GM12892 (cell line): ENCODE measurements at places on chromosomes 12 and 14.

GRCh38 chr12:32053881-32054624 lies 52.6 kb upstream of the BICD1 start:
- no peak for DNase-seq

- DNase-seq, result no peak
Observed at GRCh38 chr12:9991876-9992275, 7.0 kb downstream of the CLEC1B start.

- no peak for DNase-seq
Observed at GRCh38 chr12:67764946-67765619, 116.5 kb downstream of the DYRK2 start.

DNA sequence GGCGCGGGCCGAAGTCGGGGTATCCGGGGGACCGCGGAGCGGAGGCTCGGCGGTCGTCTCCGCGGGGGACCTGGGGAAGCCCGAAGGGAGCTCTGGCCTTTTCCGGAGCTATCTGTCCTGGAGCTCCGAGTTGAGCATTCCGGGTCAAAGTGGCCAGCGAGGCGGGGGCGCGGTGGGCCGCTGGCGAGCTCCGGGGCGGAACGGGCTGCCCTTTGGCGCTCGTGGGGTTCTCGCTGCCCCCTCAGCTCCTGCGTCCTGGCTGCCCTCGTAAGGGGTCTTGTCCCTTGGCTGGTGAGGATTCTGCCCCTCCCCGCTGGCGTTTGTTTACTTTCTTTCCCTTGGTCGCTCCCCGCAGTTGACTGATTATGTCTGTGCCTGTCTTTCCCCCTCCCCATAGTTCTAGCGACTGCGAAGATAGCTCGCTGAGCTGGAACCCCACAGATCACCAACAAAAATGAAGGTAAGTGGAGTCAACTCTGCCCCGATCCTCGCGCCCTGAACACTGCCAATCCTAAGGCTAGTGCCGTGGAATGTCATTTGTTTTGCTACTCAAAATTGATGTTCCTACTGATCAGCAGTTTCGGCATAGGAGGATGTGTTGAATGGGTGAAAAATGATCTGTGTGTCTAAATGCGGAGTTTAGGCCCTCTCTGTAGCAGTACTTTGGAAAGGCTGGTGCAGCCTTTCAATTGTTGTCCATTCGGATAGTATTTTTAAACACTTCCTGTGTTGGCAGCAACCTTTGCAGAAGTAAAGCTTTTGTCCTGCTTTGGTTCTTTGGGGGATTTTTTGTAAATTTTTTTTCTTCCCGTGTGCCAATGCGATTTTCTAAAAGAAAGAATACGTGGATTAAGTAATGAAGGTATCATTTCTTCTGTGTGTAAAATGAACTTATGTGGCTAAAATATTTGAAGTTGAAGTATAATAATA lies 1.3 kb downstream of the ARID4A start:
- DNase-seq, result no peak

DNA sequence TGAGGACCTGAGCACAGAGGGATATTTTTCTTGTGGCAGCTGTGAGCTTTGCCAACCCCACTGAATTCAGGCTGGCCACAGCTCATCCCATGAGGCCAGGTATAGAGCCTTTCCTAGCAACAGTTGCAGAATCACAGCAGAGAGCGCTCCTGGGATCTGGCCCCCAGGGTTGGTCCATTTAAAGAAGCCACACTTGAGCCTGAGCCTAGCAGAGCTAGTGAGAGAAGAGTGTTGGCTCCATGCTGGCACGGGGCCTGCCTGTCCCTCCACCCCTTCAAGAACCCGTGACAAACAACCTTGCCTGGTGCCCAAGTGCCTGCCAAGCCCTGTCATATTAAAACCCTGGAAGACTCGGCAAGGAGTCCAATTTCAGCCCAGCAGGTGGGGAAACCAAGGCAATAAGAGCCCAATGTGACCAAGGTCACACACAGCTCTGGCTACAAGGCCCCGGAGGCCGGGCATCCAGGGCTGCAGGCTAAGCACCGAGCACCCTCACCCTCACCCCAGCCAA lies 91.6 kb downstream of the LRRC74A start:
- DNase-seq, result no peak

DNA sequence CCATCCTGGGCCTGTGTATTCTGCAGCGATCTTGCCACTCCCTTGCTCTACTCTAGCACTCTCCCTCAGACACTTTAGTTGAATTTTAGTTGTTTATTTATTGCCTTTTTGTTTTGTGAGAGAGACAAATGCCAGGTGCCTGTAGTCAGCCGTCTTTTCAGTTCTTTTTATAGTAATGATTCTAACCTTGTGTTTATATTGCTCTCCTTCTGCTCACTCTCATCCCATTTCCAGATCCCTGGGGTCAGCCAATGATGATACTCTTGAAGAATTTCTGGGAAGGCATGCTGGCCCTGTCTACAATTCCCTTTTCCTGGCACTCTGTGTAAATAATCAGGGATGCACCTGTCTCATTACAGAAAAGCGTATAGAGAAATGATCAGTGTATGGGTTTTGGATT lies 334.1 kb upstream of the MIS18BP1 start:
- no peak for DNase-seq

GRCh38 chr12:32344047-32344446 lies 55.3 kb upstream of the FGD4 start:
- DNase-seq, result no peak

DNA sequence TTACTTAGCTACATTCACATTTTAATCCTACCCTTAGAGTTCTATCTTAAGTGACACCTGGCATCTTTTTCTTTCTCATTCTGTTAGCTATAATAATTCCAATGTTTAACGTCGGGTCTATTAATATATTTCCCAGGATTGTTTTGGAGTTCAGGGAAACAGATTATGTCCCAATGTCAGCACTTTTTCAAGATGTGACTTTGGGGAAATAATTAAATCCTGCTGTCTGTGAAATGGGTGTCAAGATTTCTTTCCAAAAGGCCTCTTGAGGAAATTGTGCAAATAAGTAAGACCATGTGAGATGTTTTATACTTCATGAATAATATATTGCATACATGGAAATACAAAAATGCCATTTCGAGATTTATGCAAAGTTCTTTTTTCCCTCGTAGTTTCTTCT lies 887.6 kb upstream of the SEL1L start:
- DNase-seq, result no peak

DNA sequence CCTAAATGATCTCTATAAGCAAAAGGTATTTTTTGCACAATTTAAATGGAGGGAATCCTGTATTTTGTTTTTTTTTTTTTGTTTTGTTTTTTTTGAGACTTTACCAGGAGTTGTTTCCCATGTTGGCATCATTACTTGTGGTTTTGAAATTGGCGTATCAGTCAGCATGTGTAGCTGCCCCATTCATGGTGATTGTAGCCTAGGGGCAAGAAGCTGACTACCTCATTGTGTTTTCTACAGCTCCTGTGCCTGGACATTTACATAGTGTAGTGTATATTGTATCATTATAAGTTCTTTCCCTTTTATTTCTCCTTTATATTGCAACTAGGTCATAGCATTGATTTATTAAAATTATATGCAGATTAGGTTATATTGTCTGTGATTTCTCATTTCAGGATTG lies 24.5 kb downstream of the SAMD4A start:
- no peak for DNase-seq
